ENCODE measurements at places on chromosomes 13 and 19.

- DNase-seq, result no peak
Measured at GRCh38 chr13:33197541-33197971, 88.0 kb downstream of the STARD13 start.

DNA sequence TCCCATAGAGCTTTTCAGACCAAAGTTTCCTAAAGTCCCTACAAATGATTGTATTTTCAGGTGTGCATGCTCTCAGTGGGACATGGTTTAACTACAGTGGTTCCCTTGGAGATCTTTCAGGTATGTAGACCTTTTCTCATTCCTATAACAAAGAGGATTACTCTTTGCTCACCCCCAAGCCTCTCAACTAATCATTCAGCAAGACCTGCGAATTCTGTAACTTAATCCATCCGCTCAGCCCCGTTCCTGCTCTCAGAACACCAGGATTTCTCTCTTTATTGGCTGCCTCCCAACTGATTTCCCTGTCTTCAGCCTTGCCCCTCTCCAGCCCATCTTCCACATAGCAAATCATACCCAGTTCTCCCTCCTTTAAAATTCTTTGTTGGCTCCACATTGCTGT is 253.6 kb downstream of the MTUS2 start:
- DNase-seq, result no peak

- DNase-seq, result no peak
Measured at GRCh38 chr13:33276570-33276969, 9.0 kb downstream of the STARD13 start.

DNA sequence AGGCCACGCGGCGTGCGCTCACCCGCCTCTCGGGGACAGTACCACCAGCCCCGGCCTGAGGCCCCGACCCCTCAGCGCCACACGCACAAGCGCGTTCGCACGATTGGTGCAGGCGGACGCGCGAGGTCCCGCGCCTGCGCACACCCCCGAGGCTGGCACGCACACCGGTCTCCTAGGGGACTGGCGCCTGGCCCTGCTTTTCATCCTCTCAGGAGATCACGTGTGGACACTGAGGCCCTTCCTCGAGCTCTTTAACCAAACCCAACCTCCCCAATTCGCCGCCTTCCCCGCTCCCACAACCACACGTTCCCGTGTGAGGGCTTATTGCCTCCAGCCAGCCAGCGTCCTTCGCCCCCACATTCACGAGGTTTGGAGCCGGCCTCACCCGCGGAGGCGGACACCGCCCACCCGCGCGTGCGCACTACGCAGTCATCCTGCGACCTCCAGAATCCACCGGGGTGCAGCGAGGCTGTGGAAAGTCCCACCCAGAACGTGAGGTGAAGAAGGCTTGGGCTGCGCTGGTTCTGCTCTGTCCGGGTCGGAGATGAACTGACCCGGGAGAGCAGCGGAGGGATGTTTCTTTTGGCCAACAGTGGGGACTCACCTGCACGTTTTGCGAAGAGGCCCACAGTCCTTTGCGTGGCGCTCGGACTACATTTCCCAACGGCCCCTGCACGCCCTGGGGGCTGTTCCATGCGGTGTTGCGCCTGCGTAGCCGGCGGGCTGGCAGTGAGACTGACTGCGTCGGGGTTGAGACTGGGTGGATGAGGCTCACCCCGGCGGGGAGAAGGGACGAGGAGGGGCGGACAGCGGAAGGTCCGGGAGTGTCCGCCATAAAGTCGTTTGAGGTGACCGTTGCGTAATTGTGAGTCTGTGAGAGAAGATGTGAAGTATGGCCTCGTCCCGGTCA is 539 bp upstream of the ZNF667 start:
- DNase-seq, result no peak

DNA sequence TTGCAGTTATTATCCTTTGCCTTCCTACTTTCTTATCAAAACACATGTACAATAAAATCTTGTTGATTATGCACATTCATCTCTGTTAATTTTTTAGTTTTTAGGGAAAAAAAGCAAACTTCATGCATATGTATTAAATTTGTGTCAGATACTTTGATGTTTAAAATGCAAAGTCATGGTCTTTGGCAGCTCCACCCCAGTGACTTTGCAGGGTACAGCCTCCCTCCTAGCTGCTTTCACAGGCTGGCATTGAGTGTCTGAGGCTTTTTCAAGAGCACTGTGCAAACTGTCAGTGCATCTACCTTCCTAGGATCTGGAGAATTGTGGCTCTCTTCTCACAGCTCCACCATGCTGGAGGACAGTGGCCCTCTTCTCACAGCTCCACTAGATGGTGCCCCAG is 1988.1 kb upstream of the PCDH20 start:
- no peak for DNase-seq

DNA sequence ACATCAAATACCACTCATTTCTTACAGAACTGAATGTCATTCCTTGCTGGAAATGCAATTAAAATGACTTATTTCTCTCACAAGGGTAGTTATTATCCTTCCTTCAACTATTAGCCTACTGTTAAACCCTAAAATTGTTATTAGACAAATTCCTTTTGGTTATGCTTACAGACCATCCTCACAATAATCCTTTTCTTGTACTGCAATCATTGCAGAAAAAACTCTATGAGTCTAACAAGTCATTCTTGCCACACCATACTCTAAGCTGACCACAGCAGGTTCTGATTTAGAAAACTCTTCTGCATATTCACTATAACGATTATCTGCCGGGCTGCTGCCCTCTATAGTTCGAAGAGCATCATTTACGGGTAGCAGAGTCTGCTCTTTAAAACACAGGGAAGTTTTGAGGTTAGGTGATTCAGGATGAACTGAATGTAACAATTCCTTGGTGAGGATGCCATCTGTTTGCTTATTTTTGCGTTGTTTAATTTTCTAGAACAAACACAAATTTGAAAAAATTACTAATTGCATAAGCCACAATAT is 38.2 kb downstream of the MTMR6 start:
- DNase-seq, result no peak

GRCh38 chr13:29402166-29402636 is 193.3 kb downstream of the SLC7A1 start:
- no peak for DNase-seq

DNA sequence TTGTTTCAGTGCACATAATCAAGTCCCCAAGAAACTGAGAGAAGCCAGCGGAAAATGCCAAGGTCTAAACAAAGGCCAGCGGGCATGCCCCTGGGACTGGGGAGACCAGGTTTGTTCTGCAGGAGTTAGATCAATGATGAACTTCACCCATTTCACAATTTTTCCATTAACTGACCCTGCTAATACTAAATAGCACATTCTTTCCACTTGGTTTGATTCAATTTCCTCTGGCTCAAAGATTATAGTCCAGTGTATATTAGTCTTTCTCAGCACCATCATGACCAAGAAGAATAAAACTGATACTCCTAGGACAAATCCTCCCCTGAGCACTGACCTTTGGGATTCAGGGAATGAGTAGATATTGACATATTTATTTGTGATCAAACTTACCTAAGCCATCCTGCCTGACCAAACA is 66.4 kb downstream of the MBNL2 start:
- no peak for DNase-seq

DNA sequence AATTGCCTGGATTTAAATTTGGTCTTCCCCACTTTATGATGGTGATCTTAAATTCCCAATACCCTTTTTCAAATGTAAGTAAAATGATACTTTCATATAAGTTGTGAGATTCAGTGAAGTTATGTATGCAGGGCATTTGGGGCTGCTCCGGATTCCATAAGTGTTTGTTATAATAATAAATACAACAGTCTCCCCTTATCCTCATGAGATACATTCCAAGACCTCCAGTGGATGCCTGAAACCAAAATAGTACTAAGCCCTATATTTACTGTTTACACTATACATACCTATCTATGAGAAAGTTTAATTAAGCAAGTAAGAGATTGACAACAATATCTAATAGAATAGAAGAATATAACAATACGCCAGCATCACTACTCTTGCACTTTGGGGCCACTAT is 2237.8 kb downstream of the PCDH9 start:
- DNase-seq, result no peak

- no peak for DNase-seq
Measured at GRCh38 chr13:24692561-24692960, 12.4 kb downstream of the ATP12A start.

- DNase-seq, result no peak
Measured at GRCh38 chr19:31100206-31100590, 249.0 kb downstream of the TSHZ3 start.

DNA sequence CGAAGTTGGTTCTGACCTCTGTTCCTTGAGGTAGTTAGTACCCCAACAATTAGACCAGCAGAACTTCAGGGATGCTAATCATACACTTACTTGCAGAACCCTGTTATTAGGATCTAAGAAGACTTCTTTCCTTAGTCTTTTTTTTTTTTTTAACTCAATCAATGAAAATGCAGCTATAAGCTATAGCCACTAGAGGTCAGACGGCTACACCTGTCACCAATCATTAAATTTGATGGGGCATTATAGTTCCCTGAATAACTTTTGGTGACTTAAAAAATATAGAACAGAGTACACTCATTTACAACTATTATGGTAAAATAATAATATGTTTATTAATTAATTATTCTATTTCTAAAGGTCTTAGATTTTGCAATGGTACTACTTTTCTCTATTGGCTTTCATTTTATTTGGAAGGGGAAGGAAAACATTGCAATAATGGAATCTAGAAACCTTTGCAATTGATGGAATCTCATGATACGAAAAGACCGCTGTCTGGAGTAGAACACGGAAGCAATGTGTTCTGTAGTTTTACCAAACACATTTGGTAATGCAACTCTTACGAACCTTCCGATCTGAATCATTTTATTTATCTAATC is 483.2 kb downstream of the DIAPH3 start:
- no peak for DNase-seq

DNA sequence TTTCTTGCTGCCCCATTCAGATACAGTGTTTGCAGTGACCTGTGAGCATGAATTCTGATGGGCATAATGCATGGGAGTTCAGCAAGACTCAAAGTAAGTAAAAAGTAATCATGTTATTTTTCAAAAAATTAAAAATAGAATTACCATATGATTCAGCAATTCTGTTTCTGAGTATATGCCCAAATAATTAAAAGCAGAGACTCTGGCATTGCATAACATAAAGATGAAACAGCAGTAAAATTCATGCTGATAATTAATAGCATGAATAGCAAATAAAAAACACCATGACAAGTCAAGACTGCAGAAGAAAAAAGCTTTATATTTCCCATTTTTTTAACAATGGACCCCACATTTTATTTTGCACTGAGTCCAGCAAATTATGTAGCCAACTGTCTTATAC is 21.3 kb downstream of the RNF6 start:
- DNase-seq, result no peak

- DNase-seq, result no peak
Measured at GRCh38 chr19:48363500-48363809, 285 bp downstream of the TMEM143 start.

DNA sequence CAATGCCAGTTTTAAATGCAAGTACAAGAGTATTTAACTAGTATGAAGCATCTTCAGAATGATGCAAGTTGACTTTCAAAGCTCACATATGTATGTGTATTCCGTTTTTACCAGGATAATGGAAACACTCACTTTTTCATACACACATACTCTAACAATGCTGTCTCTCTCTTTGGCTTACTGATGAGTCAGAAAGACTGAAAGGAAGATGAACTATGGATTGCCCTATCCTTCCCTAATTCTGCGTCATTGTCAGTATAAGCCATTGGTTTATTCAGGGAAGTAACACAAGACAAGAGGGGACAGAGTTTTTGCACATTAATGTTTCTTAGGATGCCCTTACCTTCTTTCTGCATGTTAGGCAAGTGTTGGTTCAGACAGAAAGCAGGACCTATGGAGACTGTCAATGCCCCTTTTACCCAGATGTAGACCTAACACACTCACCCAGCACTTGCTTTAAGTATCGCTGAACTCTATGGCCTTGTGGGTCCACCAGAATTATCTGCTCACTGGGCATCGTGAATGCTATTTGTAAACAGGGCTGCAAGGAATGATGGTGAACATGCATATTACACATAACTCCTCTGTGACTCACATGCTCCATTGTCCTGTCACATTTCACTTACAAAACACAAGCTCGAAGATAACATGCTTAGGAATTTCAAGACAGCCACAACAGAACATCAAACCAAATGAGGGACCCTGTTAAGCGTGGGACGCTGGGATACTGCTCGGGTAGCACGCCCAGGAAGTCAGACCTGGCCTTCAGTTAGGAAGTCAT is 10.0 kb upstream of the OXGR1 start:
- DNase-seq, result no peak

- DNase-seq, result no peak
Measured at GRCh38 chr13:37966266-37966665, 96.7 kb upstream of the TRPC4 start.

DNA sequence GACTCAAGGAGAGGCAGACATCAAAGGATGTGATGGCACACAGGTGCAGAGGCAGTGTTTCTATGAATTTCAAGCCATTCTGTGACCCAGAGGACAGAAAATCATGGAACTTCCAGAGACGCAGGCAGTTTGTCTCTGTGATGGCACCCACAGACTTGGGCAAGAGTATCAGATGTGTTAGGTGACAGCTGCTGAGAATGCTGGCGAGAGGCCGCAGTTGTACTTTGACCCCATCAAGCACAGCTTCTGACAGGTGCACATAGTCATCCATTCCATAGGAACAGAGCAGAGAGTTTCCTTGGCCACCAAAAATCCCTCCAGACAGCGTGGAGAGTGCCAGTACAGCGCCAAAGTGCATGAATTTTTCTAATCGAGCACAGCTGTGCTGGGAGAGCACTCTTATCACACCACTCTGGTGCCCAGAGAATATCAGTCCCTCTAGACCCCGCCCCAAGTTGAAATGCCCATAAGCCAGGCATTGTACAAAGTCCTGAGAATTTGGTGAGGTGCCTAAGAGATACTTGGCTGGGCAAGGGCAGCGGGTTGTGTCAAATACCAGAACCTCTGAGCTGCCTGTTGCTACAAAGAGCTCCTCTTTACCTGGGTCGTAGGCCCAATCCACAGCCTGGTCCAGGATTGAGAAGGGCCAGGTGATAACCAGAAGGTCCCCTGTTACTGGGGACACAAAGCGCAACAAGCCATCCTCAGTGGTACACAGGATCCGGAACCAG is 12.4 kb downstream of the WDR87 start:
- DNase-seq, result no peak

All from T-helper 17 cell (primary cell).